ENCODE measurements at places on chromosomes 5 and 9.
A peak's percentile ranks its signal among the peaks of the same experiment; 100 is the strongest.

DNA sequence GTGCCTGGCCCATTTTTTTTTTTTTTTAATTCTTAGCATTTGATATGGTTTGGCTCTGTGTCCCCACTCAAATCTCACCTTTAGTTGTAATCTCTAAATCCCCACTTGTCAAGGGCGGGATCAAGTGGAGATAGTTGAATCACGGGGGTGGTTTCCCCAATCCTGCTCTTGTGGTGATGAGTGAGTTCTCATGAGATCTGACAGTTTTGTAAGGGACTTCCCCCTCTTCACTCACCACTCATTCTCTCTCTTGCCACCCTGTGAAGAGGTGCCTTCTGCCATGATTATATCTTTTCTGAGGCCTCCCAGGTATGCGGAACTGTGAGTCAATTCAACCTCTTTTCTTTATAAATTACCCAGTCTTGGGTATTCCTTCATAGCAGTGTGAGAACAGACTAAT, 27.2 kb downstream of the NDUFAF2 start:
- DNase-seq = no peak

GRCh38 chr9:105355781-105356180, 92.1 kb upstream of the FSD1L start:
- DNase-seq = peak; percentile 45

DNA sequence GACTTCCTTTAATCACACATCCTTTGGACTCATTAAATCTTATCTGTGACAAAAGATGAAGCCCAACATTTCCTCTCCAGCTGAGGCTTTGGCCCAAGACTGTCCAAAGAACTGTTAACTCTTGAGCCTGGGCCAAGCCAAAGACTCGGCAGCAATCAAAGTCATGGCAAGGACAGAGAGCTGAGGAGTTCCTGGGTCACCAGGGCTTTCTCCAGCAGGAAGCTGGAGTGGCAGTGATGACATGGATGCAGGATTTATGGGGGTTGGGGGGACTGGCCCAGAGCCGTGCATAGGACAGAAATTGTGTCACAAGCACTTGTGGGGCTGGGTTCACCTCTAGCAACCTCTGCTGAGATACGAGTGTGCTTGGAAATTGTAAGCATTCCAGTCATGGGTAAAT, 440.3 kb downstream of the PLK2 start:
- no peak for DNase-seq

DNA sequence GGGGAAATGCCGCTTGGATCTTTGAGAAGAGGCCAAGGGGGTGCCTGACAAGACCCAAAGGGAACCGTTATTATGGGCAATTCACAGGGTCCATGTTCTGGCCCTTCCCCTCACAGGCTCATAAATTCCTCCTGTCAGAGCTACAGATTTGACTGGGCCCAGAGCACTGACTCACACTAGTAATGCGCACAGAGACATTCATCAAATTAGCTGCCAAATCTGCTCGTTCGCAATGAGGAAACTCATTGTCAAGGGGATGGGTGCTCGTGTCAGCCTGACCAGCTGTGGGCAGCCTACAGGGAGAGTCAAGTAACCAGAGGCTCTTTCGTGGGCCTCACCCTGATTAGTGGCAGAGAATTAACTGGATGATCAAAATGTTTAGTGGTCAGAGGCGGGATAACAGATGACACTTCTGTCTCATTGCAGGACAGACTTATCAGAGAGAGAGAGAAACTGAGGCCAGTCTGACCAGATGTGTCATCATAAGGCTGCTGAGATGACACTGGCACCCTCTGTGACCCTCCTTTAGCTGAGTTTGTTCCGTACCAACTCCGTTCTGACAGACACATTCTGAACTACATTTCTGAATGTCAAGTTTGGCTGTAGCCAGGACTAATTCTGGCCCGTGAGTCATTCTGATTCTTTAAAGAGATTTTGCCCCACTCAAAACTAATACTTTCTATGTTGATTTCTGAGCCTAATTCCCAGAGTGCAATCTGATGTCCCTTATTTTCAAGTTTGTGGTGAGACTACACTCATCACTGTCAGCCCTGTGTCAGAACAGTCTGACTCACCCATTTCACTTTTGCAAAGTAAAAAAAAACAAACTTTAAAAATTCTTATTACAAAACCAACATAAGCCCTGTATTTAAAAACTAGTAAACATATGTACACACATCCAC, 377.1 kb downstream of the ACTL7B start:
- no peak for DNase-seq

- DNase-seq = peak; percentile 80
These were observed 113.9 kb downstream of the ARRDC3 start for GRCh38 chr5:91269198-91269597.

DNA sequence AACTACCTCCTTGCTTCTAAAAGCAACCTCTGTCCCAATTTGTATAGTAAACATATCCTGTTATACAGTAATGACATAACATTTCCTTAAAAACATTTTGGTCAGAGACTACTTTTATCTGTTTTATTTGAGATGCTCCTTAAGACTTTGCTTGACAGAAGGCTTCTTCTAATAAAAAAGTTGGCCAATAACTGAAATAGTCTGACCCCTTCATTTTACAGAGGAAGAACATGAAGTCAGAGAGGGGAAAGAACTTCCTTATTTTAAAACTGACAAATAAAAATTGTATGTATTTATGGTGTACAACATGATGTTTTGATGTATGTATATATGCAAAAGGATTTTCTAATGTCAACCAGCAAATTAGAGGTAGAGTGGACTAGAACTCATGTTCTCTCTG, 35.8 kb upstream of the SPARC start:
- no peak for DNase-seq

DNA sequence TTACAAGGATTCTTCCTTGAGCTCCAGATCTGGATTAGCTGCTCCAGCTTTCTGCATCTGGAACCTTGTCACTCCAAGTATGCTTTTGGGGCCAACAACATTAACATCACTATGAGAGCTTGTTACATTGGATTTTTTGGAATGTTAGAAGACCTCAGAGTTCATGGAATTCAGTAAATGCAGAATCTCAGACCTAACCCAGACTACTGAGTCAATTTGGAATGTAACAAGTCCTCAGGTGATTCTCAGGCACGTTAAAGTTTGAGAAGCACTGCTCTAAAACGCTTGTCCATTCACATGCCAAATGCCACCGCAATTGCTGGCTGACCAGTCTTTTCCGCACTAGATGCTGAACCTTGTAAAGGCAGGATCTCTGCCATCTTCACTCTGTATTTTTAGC, 251.4 kb upstream of the TRIM32 start:
- no peak for DNase-seq

GRCh38 chr9:121995997-121996396, 97.1 kb downstream of the TTLL11 start:
- DNase-seq = no peak

- DNase-seq = no peak
These were observed 79.0 kb upstream of the RNF38 start for GRCh38 chr9:36479101-36479500.

DNA sequence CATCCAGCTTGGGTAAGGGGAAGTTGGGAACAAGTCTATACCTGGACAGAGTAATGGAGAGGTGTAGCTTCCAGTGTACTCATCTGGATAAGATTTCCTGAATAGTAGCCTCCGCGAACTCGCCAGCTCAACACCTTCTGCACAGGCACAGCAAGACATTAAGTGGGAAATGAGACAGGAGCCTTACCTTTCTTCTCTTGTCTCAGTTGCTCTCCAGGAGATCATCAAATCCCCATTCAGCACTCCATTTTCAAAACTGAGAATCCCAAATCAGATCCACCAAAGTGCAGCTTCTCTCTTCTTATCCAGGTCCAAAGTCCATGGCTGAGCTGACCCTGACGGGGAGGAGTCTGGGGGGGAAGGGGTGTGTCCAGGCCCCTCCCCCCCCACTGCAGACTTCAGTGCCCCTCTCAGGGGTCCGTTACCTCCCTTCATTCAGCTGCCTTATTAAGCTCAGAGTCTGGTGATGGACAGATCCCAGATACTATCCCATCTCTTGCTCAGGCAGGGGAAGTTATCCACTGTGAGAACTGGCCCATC, 5.9 kb upstream of the MGAT1 start:
- DNase-seq = no peak

GRCh38 chr9:111945216-111945615, 48.6 kb downstream of the UGCG start:
- no peak for DNase-seq

- no peak for DNase-seq
These were observed 9.7 kb upstream of the CTNNA1 start for GRCh38 chr5:138743484-138743883.

DNA sequence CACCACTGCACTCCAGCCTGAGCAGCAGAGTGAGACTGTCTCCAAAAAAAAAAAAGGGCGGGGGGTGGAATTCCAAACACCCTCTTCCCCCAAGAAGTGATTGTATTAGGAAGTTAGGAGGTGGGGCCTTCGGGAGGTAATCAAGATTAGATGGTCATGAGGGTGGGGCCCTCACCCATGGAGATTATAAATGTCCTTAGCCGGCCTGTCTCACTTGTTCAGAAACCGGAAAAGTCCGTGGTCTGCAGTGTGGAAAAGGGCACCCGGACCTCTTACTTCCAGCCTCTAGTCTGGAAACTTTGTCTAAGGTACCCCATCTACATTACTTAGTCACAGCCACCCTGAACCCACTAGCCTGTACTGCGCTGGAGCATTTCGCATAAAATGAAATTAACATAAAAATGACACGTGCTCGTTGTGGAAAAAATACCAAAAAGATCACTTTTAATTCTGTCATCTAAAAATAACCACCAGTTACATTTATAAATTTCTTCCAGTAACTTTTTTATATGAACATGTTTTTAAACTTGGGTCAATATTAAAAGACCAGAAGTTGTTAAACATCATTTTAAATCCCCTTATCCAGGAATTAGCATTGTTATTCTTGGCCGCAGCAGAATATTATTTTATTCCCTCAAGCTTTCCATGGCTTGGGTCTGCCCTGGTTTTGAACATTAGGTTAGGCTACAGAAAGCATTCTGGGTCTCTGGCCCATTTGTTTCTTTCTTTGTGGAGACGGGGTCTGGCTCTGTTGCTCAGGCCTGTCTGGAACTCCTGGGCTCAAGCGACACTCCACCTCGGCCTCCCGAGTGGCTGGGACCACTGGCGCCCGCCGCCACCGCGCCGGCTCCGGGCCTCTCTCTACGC, 1.2 kb upstream of the CKS2 start:
- no peak for DNase-seq

DNA sequence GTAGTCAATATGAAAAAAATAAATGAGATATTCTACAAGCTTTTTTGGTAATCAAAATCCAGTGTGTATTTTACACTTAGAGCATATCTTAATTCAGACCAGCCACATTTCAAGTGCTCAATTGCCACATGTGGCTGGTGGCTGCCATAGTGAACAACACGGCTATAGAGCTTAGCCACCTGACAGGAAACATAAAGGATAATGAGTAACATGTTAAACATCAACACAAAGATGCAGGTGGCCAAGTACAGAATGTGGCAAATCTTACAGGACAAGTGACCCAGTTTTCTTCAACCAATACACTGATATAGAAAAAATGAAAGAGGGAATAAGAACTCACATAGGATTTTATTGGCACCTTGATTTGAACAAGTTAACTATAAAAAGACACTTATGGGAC, 61.4 kb downstream of the KIF24 start:
- DNase-seq = no peak

- DNase-seq = no peak
These were observed 3.0 kb upstream of the IFNW1 start for GRCh38 chr9:21144603-21145002.

- DNase-seq = no peak
These were observed 90.2 kb upstream of the LHFPL2 start for GRCh38 chr5:78738693-78739300.

DNA sequence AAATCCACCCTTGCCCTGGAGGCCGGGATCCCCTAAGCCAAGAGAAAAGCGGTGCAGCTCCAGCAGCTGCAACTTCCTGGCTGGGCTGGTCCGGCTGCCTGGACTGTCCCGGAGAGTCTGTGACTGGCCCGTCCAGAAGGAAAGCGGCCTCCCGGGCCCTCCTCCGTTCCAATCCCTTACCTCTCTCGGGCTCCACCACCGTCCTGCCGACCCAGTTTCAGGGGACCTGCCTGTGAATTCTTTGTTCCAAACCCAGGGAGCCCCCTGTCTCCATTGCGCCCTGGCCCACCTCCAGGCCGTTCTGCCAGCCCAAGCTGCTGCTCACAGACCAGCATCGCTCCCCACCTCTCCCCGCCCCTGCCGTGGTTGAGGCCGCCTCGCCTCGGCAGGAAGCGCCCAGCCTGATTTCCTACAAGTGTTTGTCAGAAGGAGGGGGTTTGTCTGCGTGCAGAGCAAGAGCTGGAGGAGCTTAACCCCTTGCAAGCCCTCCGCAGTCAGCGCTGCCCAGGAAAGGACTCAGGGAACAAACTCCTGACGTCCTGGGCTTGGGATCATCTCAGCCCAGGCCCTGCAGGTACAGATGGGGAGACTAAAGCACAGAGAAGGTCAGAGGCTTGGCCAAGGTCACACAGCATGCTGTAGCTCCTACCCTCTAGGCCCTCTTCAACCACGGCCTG, at the start of gene AKNA:
AKNA (minus strand) TSS at position 303 of the 677 bp plus-strand sequence. CDS start 6,649 bp downstream, outside the sequence.
- DNase-seq = peak; percentile 83

GRCh38 chr9:128127568-128127989, at the start of gene PTGES2:
Gene PTGES2, minus strand, starts transcription at chr9:128127729. Its CDS starts 12 bp downstream, at chr9:128127717.
- peak; percentile 93 for DNase-seq

DNA sequence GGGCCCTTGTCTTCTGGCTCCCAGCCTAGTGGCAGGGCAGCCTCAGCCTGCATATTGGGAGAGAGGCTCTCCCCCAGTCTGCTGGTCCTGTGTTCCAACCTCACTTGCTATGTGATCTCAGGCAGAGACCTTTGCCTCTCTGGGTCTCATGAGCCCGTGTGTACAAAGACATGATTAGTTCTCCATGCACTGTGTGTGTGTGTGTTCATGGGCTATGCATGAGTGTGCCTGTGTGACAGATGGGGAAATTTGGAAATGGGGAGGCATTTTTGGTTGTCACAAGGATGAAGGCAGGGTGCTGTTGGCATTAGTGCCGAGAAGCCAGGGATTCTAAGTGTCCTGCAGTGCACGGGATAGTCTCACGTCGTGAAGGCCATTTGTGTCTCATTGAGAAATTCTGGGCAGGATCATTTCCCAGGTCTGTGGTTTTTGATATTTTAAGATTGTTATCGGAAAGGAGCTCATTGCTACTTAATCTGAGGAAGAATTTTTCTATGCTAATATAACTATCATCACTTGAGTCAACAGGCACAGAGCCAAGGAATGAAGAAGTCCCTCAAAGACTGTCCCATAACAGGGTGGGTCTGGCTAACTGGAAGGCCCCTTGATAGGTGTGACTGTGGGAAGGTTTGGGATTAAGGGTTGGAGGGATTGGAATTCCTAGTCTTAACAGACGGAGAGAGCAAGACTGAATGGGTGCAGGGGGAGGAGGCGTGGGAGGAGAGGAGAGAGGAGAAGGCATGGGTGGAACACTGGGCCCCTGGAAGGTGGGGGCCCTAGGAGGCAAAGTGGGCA, 168.5 kb downstream of the RGS3 start:
- no peak for DNase-seq

DNA sequence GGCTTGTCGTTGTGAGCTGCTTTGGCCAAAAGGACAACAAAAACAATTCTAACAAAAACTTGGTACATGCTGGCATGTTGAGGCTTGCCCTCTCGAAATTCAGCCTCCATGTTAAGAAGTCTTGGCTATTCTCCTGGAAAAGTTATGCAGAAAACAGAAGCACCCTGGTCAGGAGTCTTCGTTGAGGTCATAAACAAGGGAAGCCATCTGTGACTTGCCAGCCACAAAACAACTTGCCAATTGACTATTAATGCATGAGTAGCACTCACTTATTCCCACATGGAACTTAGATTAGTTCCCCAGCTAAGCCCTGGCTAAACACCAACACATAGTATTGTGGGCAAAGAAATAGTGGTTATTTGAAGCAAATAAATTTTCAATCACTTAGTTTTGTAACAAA, 521.0 kb upstream of the CHD1 start:
- DNase-seq = no peak

- DNase-seq = no peak
These were observed 912.3 kb upstream of the WWC1 start for GRCh38 chr5:167378894-167379723.

Measured in thymus (tissue), 14 donors.